Astrocyte (in vitro differentiated cells and primary cell): ENCODE measurements at places on chromosomes 6 and 20. TPM values are rescaled to one million over a fixed set of nuclear protein-coding genes. Genes with fewer than 3 reads are reported as not detected.
A peak's percentile ranks its signal among the peaks of the same experiment; 100 is the strongest.

DNA sequence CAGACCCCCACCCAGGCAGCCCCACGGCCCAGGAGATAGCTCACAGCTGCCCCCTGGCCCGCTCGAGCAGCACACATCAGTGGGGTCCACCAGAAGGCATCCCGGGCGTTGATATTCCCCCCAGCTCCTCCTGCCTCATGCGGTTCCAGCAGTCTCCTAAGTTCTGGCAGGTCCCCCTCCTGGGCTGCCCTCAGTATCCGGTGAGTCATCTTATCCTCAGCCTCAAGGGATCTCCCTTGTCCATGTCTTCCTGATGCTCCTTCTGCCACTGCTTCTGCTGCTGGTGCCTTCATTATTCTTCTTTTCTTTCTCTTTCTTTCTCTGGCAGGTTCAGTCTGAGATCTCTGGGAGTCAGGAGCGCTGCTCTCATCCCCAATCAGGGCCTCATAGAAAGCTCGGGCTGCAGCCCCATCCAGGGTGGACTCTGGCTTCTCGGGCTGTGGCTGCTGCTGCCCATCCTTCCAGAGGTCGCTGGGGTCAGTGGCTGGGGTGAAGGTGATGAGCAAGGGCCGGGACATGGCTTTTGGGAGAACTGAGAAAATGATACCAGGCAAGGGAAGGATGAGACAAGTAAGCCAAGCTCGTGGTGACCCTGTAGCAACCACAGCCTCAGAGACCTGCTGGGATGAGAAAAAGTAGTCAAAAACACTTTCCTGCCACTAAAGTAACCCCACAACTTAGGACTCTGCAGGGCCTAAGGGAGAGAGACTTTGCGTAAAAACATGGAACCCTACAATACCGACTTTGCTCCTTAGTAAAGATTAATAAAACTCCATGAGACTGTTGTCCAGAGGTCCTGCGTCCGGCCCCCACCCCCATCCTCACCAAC, 622 bp downstream of the GPANK1 start:
- DNase-seq: peak; percentile 74
- H3K4me1 ChIP-seq: peaks cover 38% of the 10 kb centered on the region
- H3K27ac ChIP-seq: peak overlapping the region; percentile 90
- peak overlapping the region; percentile 94 for H3K4me3 ChIP-seq
- peaks cover 24% of the 10 kb centered on the region for H3K36me3 ChIP-seq
- H3K27me3 ChIP-seq: no peaks in the 10 kb centered on the region

Gene CEBPB
- 33.8 and 34.6 TPM in 2 replicates for total RNA-seq

GRCh38 chr6:40505191-40505810, 81.9 kb downstream of the LRFN2 start:
- no peaks in the 10 kb centered on the region for H3K4me1 ChIP-seq
- no peak overlapping the region for H3K27ac ChIP-seq
- H3K27me3 ChIP-seq: no peaks in the 10 kb centered on the region

DNA sequence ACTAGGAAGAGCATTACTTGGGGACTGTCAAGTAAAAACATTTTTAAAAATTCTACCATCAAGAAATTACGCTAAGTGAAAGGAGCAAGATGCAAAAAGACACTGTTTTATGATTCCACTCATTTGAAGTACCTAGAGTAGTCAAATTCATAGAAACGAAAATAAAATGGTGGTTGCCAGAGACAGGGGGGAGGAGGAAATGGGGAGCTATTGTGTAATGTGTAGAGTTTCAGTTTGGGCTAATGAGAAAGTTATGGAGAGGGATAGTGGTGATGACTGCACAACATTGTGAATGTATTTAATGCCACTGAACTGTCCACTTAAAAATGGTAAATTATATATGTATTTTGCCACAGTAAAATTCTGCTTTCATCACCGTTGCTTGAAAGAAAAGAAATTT, 83.8 kb downstream of the UST start:
- no peak overlapping the region for H3K4me3 ChIP-seq
- H3K27me3 ChIP-seq: no peaks in the 10 kb centered on the region
- no peaks in the 10 kb centered on the region for H3K36me3 ChIP-seq
- H3K27ac ChIP-seq: no peak overlapping the region

Gene CTAGE9
- total RNA-seq: not detected in 2 replicates
